ENCODE measurements at places on chromosomes 11 and 22. TPM values are rescaled to one million over a fixed set of nuclear protein-coding genes. Genes with fewer than 3 reads are reported as not detected.

The MFNG gene
- 188 TPM for total RNA-seq

DNA sequence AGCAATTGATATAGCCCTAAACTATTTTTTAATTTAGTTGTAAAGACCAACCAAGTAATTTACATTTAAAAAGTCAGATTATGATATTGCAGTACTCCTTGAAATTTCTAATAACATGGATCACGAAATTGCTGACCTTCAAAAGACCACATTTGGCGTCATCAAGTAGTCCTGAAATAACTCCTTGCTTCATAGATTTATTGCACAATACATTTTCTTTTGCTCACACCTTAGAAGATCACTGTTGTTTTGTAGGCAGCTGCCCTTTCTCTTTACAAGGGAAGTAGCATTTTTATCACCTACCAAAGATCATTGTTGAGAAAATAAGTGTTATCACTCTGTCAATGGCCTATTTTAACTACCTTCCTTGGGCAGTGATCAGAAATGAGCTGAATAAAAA, 815.8 kb downstream of the METTL15 start:
- DNase-seq, result no peak

DNA sequence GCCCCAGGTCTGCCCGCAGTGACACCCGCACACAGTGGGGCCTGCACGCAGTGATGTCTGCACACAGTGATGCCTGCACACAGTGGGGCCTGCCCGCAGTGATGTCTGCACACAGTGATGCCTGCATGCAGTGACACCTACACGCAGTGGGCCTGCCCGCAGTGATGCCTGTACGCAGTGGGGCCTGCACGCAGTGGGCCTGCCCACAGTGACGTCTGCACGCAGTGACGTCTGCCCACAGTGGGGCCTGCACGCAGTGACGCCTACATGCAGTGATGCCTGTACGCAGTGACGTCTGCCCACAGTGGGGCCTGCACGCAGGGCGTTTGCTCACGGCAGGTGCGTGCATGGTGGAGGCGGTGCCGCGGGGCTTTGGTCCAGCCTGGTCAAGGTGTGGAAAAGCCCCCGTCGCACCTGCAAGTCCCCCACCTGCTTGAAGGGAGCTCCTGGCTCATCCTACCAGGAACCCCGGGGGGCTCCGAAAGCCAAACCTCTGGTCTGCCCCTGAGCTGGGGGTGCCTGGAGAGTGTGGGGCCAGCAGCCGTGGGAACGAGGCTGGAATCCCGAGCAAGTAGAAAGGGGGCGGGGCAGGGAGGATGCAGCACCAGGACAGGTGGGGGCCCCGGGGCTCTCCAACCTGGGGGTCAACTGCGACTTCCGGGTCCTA, 8.9 kb upstream of the SYT8 start:
- DNase-seq, result no peak

The C11orf52 gene
- 0.31 TPM for total RNA-seq

GRCh38 chr11:21475276-21475675, 717.6 kb upstream of the ANO5 start:
- no peak for DNase-seq

DNA sequence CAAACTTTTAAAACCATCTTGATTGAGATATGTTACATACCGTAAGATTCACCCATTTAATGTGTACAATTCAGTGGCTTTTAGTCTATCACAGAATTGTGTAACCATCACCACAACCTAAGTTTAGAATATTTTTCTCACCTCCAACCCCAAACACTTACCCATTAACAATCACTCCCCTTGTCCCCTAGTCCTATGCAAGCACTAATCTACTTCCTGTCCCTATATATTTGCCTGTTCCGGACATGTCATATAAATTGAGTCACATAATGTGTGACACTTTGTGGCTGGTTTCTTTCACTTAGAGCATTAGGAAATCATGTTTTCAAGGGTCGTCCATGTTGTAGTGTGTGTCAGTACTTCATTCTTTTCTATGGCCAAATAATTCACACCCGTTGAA, 38.8 kb downstream of the RASSF10 start:
- no peak for DNase-seq

DNA sequence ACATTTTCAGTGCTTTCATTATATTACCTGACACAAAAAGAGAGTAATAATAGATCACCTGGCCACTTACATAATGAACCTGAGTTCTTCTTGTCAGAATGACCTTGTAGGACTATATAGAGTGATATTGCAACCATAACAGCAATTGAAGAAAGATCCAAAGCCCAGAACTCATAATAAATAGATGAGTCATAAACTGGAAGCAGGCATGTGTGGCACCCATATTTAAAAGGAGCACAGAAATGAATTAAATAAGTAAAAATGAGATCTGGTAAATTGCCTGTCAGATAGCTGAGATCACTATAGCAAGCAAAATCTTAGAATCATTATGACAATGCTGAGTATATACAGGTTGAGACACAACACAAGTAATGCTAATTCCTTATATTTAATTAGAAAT, 331.8 kb downstream of the AASDHPPT start:
- DNase-seq, result no peak

DNA sequence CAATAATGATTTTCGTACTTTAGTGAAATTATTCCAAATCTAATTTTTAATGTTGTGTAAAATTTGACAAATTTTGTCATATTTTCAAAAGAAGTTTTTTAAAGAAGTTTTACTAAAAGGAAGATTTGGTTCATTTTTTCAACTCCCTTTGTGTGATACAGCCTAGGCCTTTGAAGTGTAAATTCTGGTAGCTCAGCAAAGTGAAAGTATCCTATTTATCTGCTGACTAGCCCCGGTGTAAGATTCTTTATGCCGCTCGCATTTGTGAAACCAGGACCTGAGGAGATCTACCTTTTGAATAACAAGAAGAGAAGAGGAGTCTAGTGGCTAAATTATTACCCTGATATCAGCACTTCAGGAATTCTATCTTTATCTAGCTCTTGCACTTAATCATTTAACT, 177.4 kb downstream of the JRKL start:
- DNase-seq, result no peak

DNA sequence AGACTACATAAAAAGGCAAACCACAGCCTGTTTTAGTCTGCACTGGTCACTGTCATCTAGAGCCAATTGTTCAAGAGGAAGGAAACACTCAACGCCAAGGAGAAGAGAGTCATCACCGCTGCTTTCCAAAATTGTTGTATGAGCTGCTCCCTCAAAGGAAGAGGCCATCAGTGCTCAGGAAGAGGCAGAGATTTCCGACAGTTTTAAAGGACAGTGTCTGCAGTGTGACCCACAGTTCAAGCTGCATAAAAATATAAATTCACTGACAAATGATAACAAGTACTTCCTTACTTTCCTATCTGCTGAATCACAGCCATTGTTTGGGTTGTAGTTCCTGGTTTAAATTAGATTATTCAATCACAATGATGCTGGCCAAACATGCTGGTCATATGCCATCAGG, 16.4 kb downstream of the PRCP start:
- peak; percentile 94 for DNase-seq

- DNase-seq, result no peak
Observed at GRCh38 chr22:38292694-38293093, 19.9 kb upstream of the TMEM184B start.

The CNIH2 gene
- total RNA-seq, result 0.78 TPM

- DNase-seq, result no peak
Observed at GRCh38 chr11:86119906-86120305, 51.0 kb upstream of the PICALM start.

The C11orf97 gene
- total RNA-seq, result not detected

GRCh38 chr22:29106839-29107238, 34.0 kb downstream of the KREMEN1 start:
- peak; percentile 9 for DNase-seq

- DNase-seq, result no peak
Observed at GRCh38 chr11:36421546-36422155, 88.4 kb downstream of the TRAF6 start.

The PDE2A gene
- 14.8 TPM for total RNA-seq

DNA sequence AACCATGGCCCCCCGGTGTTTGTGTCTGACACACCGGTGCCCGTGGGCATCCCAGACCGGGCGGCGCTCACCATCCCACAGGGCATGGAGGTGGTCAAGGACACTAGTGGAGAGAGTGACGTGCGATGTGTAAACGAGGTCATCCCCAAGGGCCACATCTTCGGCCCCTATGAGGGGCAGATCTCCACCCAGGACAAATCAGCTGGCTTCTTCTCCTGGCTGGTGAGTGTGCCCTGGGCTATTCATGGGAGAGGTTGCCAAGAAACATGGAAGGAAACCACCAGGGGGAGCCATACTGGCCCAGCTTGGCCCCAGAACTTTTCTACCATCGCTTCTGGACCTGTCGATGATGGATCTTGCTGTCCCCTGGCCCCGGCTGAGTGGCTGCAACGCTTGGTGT, 36.5 kb downstream of the PRDM11 start:
- peak; percentile 21 for DNase-seq

- DNase-seq, result no peak
Observed at GRCh38 chr11:134342572-134343340, 11.0 kb downstream of the GLB1L2 start.

DNA sequence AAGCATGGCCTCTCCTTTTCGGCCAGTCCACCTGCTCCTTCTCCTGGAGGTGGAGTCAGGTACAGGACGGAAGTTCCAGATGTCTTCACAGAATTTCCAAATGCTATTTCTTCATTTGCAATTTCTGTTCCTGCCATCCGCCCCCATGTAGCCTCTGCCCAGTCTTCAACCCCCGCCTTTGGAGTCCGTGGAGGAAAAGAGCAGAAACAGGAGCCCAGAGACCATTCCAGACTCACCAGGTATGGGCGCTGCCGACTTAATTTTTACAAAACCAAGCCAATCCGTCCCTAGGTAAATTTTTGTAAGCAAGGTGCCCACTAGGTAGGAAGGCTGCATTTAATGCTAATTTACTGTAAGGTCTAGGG, 28.9 kb downstream of the RELT start:
- no peak for DNase-seq

GRCh38 chr11:103024086-103024485, 67.9 kb downstream of the DCUN1D5 start:
- DNase-seq, result no peak

- DNase-seq, result no peak
Observed at GRCh38 chr11:120863359-120863758, 160.5 kb upstream of the TBCEL start.
